ENCODE measurements at places on chromosomes 4 and X. TPM values are rescaled to one million over a fixed set of nuclear protein-coding genes. Genes with fewer than 3 reads are reported as not detected.

Gene PACRGL
- 12.8 TPM for total RNA-seq

GRCh38 chr4:13570916-13571315 lies 26.6 kb upstream of the NKX3-2 start:
- H3K4me3 ChIP-seq, result no peak overlapping the region
- H3K27ac ChIP-seq, result no peak overlapping the region
- H3K27me3 ChIP-seq, result no peaks in the 10 kb centered on the region
- H3K4me1 ChIP-seq, result no peaks in the 10 kb centered on the region
- H3K36me3 ChIP-seq, result peaks cover 18% of the 10 kb centered on the region

Gene TMEM185A
- 13.0 TPM for total RNA-seq

Gene HSFX4
- total RNA-seq, result not detected

DNA sequence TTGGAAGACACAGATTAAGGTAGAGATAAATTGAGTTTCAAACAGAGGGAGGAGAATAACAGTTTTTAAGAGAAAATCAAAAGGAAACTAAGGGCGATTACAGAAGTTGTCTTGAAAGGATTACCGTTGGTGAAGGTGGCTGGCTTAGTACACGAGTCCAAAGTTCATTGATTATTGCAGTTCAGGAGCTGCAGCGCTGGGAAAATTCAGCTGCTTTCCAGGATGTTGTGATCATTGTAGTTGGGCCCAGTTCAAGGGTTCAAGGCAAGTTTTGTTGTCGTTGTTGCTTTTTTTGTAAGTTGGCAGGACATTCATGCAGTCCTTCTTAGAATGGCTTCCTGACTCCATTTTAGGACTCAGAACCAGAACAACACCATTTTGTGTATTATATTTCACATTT lies 461.7 kb downstream of the RAPGEF2 start:
- H3K27me3 ChIP-seq, result no peaks in the 10 kb centered on the region
- H3K4me3 ChIP-seq, result no peak overlapping the region
- no peak for DNase-seq
- H3K27ac ChIP-seq, result no peak overlapping the region

DNA sequence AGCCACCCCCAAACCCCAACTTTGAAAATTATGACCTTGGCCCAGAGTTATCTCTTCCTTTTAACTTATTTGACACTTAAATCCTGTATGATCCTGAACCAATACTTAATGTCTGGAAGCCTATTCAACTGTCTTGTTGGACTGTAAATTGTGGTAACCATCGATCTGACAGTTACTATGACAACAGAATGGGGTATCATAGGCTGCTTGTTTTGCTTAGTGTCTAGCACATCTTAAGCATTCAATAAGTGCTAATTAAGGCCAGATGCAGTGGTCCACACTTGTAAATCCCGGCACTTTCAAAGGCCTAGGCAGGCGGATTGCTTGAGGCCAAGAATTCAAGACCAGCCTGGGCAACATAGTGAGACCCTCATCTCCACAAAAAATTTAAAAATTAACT lies 175.0 kb downstream of the APBB2 start:
- no peak overlapping the region for H3K4me3 ChIP-seq
- peaks cover 11% of the 10 kb centered on the region for H3K27me3 ChIP-seq
- no peaks in the 10 kb centered on the region for H3K4me1 ChIP-seq
- no peaks in the 10 kb centered on the region for H3K36me3 ChIP-seq
- no peak for DNase-seq
- no peak overlapping the region for H3K27ac ChIP-seq

DNA sequence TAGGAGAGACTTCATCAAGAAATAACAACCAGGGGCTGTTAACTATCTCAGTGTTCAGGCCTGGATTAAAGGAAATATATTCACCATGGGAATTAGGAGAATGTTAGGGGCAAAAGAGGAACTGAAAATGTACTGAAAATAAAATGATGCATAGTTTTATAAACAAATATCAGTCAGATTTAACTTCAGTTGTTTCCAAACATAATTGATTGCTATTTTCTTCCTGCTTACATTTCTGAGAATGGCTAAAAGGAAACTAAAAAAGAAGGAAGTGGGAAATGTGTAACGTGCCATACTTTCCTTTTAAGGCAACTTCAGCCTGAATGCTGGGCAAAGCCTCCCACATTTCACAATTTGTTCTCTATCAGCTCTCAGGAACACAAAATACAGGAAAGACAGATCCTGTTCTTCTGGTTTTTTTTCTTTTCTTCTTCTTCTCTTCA lies 178.1 kb downstream of the MAML3 start:
- H3K27ac ChIP-seq, result no peak overlapping the region
- peaks cover 6% of the 10 kb centered on the region for H3K36me3 ChIP-seq
- peaks cover 26% of the 10 kb centered on the region for H3K4me1 ChIP-seq
- H3K4me3 ChIP-seq, result no peak overlapping the region
- no peak for DNase-seq

Gene ARHGAP24
- total RNA-seq, result 0.92 TPM
